ENCODE measurements at places on chromosomes 1 and 21.

DNA sequence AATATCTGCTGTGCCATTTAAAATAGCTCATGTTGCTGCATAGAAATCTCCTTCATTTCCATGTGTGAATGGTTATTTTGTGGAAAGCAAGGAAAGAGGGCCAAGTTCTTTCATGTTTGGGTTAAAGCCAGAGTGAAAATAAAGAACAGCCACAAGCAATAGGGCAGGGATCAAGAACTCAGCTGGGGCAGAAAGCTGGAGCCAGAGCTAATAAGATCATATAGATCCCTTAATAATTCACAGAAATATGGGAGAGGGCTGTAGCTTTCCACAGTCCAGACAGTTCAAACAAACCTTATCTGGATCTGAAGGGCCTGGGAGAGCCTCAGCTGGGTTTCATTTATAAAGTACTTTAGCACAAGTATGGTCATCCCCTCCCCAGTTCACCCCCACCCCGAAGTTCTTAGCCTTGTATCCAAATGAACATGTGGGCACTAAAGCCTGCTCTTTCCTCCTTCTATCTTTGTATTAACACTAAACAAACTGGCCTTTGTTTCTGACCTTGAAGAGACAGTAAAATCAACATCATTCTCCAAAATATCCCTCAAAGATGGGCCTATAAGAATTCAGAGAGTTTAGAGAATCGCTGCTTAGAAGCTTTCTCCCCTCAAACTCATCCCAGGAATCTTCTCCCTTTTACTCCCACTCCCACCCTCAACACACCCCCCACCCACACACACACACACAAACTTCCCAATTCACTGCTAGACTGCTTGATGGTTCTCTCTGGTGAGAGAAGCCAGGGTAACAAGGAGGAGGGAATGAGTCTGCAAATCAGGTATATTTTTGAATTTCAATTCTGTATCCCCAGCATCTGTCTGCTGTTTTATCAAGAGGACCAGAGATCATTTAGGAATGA, 41.7 kb downstream of the UTP25 start:
- DNase-seq, result no peak

- DNase-seq, result no peak
Measured at GRCh38 chr1:42962641-42963377, 4.1 kb upstream of the SLC2A1 start.

DNA sequence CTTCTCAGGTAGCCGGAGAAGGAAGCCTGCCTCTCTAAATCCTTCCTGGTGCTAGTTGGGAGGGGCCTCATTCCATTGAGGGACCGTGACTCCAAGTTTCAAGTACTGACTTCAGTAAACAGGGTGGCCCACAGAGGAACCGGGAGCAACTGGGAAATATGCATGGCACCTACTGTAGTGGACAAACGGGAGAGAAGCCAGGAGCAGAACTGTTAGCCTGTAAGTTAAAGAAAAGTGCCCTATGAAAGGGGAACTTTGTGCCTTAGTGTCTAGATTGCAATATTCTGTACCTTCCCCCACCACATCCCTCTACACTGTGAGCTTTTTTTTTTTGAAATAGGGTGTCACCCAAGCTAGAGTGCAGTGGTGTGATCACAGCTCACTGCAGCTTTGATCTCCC, 33.2 kb upstream of the KANK4 start:
- no peak for DNase-seq

- DNase-seq, result no peak
Measured at GRCh38 chr1:234848972-234849649, 239.1 kb upstream of the IRF2BP2 start.

DNA sequence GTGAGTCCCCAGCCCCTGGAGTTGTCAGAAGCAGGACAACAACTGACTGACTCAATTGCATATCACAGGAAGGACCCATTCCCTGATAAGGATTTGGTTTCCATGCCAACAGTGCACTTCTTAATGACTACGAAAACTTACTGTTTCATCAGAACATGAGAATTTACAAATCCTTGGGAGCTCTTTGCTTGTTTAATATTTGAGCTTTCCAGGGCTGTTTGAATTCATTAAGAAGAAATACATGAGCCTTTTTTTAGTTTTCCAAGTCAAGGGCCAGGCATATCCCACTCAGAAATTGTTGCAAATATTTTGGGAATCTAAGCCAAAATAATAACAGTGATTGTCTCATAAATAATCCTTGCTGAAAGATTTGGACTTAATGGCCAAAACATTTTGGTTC, 27.2 kb upstream of the COL24A1 start:
- DNase-seq, result no peak

GRCh38 chr1:175715742-175716141, 27.7 kb downstream of the TNR start:
- peak; percentile 20 for DNase-seq

GRCh38 chr21:40173816-40174215, 306.6 kb downstream of the PCP4 start:
- no peak for DNase-seq

DNA sequence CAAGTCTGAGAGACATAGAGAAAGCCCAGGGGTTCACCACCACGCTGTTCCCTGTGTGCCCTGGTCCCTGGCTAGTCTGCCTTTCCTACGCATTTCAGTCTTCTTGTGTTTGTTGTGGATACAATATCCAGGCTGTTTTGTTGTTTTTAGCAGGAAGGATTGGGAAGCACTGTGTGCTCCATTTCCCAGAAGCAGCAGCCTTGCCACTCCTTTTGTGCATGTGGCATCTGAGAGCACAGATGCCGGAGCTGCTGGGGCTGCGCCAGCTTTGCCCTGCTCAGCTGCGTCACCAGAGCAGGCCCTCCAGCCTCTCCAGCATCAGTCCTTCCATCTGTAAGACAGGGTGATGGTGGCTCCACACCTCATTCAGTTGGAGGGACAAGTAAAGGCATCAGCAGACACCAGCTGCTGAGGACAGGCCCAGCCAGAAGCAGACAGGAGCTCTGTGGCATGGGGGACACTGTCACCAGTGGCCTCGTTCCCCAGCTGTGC, 94.4 kb upstream of the COL6A1 start:
- DNase-seq, result no peak

DNA sequence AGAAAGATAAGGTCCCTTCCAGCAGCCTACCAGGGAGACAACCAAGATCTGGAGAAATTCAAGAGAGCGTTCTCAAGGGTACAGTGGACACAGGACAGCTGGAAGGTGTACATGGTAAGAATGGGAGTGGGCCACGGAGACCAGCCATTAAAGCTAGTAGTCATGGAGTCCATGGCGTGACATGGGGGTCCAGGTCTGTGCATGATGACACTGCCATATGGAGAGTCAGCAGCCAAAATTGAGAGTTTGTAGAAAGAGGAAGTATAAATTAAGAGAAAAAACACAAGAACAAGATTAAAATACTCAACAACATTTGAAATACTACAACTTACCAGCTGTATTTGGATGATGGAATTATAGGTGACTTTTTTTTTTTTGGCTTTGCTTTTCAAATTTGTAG, 7.9 kb upstream of the LORICRIN start:
- no peak for DNase-seq

- DNase-seq, result no peak
Measured at GRCh38 chr1:11693024-11693590, 1.6 kb downstream of the DRAXIN start.

- DNase-seq, result no peak
Measured at GRCh38 chr1:10528066-10529014, 53.6 kb downstream of the PEX14 start.

Measured in amygdala (tissue), 56 donors.